NCI-H446 (cell line): ENCODE measurements at places on chromosomes 6 and 20.
A peak's percentile ranks its signal among the peaks of the same experiment; 100 is the strongest.

- DNase-seq, result no peak
Measured at GRCh38 chr6:168956141-168956838, 297.4 kb downstream of the THBS2 start.

GRCh38 chr6:17268114-17268513 lies 13.0 kb upstream of the RBM24 start:
- DNase-seq, result no peak

- no peak for DNase-seq
Measured at GRCh38 chr6:168455847-168456530, 15.0 kb downstream of the SMOC2 start.

- DNase-seq, result no peak
Measured at GRCh38 chr20:17262786-17263185, 35.9 kb downstream of the PCSK2 start.

DNA sequence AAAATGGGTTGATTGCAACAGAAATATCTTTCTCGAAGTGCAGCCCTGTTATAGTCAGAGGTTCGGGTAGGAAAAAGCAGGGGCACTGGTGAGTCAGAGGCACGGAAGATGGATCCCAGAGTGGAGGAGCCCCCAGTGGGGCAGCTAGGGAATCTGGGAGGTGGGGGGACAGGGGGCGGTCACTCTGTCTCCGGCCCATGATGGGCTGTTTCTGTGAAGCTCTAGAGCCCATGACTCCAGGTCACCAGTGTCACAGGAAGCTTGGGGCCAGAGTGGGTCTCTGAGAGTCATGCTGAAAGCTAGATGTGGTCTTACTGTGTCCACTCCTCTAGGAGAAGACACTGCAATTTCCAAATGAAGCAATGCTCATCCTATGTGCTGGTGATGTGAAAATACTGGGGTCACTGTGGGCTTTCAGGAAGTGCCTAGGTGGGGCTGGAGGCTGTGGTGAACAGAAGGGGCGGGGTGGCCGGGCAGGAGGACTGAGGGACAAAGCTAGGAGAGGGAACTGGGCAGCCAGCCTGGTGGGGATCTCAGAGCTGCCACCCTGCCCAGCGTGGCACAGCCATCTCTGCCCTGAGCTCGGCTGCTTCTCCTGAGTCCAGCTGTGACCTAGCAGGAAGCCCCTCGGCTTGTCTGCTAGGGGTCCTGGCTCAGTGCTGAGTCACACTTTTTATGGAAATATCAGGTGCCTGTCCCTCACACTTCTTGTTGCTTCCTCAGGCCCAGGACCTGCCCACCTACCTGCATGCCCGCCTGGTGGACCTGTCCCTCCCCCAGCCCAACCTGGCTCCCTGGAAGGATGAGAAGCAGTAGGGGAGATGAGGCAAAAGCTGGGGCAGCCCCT lies 54.2 kb downstream of the IRF4 start:
- DNase-seq, result no peak

- no peak for DNase-seq
Measured at GRCh38 chr6:108363889-108364313, 69.0 kb downstream of the AFG1L start.

- no peak for DNase-seq
Measured at GRCh38 chr6:11613858-11614257, 76.3 kb downstream of the TMEM170B start.

DNA sequence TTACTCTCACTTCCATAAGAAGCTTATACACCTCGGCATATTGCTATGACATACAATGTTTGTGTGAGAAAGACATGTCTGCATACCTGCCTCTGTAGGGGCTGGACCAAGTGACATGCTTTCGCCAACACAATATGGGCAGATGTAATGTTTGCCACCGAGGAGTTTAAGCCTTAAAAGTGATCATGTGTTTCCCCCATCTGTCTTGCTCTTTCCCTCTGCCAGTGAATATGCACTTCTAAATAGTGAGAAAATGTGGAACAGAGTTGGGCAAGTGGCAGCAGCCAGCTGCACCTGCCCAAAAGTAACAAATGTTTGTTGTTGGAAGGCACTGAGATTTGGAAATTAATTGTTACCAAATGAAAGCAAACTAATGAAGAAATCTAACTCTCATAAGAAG lies 274.8 kb upstream of the BTBD3 start:
- no peak for DNase-seq

DNA sequence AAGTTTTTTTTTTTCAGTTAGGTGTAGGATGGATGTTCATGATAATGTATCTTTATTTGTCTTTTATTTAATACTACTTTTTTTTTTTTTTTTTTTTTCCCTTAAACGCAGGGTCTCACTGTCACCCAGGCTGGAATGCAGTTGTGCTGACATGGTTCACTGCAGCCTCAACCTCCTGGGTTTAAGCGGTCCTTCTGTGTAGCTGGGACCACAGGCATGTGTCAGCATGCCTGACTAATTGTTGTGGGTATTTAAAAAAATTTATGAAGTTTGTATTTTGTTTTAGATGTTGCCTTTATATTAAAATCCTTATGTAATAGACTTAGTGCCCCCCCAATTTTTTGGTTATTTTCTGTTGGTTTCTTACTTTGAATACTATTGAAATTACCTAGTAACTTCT lies 42.6 kb downstream of the NCOA3 start:
- no peak for DNase-seq

DNA sequence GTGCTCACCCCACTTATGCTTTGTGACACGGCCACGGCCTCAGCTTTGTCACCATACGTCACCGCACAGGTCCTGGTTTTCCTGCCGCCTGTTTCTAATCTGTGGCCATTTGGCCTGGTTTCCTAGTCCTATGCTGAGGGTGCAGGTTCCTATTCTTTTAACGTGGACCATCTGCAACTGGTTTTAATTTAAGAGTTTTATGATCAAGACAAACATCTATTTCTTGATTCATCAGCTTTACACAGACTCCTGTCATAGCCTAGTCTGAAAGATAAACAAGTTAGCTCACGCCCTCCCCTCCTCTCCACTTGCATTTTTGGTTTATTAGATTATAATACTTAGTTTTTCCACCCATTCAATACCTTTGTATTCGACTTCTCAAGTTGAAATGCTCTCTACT lies 97.5 kb upstream of the RPS6KA2 start:
- no peak for DNase-seq

- DNase-seq, result no peak
Measured at GRCh38 chr20:19070026-19070425, 142.4 kb upstream of the SLC24A3 start.

GRCh38 chr6:55981660-55982059 lies 106.3 kb upstream of the BMP5 start:
- no peak for DNase-seq

DNA sequence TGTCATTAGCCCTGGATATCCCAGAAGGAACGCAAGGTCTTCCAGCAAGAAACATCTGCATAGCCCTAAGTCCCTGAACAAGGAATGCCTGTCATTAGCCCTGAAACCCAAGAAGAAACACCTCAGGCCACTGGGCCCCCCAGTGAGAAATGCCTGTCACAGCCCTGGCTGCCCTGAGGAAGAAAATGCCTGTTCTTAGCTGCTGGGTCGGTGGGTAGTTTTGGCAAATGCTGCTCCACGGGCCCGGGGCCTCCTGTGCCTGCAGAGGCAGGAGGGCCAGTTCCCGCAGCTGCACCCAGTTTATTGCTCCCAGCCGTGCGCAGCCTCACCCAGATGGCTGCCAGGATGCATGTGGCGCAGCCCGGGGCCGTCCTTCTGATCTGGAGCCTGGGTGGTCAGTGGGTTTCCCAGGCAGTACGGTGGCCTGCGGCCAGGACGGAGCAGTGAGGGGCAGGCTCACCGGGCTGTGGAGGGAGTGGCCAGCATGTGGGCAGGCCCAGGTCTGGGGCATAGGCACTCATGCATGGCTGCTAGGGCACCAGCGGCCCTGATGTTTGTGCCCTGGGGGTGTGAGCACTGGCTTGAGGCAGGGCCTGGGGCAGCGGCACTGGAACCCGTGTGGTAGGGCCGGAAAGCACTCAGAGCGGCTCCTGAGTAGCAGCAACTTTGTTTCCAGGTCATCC lies 219.0 kb downstream of the ERMARD start:
- DNase-seq, result no peak

DNA sequence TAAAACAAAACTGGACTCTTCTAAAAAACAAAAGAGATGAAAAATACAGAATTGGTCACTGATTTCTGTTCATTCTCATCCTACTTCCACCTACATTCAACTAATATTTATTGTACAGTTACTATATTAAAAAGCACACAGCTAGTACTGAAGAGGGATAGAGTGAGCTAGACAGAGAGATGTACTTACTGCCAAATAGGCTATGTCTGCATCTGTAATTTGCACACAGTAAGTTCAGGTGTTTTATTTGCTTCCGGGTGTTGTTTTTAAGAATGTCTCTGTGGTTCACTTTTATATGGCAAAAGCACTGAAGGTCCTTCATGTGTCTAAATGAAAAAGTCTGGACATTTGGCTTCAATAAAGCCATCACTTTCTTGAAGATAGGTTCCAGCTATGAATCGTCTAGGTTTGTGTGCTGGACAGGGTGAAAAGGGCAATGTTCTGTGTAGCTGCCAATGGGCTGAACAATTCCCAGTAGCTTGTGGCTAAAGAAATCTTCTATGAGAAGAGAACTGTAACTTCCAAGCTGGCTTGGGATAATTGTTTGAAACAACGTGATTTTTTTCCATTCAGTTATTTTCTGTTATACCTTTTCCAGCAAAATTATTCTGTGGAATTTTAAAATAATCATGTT lies 47.3 kb downstream of the EPB41L2 start:
- no peak for DNase-seq

DNA sequence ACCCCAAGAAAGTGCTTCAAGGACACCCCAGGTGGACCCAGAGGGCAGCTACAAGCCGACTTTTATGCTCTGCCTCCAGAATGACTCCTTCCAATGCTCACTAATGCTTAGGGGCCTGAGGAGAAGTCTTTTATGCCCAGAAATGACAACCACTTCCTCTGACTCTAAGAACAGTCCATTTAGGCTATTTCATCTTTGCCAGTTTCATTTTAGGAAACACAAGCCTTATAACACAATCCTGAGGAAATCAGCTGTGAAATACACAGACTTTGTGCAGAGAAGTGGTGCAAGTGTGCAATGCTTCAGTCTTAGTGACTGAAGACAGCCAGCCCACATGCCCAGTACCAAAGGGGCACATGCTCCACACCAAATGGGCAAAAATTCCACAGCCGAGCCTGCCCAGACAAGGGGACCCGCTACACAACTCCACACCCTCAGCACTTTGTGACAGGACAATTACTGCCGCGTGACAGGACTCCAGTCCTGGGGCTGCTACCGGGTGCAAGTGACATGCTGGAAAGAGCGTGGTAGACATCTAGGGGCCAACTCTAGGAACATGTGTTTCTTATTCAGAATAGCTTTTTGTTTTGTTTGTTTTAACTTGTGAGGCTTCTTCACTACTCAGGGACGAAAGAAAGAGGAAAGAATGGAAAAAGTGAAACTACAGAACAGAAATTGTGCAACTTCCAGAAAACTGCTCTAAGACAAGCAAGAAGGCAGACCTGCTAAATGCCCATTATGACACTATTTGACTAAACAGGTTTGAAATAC lies 28.2 kb upstream of the PLAGL1 start:
- no peak for DNase-seq

DNA sequence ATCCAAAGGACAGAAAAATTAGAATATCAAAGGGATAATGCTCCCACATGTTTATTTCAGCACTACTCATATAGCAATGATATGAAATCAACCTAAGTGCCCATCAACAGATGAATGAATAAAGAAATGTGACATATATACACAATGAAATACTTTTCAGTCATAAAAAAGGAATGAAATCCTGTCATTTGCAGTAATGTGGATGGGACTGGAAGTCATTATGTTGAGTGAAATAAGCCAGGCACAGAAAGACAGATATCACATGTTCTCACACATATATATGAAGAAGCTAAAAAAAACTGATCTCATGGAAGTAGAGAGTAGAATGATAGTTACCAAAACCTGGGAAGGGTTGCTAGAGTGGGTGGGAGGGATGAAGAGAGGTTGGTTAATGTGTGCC lies 135.7 kb downstream of the IBTK start:
- DNase-seq, result no peak

- DNase-seq, result no peak
Measured at GRCh38 chr6:170004585-170005210, 253.3 kb downstream of the ERMARD start.

DNA sequence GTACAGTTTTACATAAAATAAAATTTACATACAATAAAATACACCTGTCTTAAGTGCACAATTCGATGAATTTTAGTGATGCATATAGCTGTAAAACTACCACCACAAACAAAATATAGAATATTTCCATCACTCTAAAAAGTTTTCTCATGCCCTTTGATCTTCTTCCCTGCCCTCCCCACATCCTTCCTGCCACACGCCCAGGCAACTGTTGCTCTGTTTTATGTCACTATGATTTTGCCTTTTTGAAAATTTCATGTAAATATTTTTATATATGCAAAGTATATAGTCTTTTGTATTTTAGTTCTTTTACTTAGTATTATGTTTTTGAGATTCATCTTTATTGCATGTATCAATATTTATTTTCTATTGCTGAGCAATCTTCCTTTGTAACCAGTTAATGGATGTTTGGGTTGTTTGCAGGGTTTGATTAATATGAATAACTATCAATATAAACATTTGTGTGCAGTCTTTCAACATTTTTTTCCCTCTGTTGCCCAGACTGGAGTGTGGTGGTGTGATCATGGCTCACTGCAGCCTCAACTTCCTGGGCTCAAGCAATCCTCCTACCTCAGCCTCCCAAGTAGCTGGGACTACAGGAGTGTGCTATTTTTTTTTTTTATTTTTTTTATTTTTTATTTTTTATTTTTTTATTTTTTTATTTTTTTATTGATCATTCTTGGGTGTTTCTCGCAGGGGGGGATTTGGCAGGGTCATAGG lies 23.8 kb upstream of the SAMHD1 start:
- DNase-seq, result no peak

DNA sequence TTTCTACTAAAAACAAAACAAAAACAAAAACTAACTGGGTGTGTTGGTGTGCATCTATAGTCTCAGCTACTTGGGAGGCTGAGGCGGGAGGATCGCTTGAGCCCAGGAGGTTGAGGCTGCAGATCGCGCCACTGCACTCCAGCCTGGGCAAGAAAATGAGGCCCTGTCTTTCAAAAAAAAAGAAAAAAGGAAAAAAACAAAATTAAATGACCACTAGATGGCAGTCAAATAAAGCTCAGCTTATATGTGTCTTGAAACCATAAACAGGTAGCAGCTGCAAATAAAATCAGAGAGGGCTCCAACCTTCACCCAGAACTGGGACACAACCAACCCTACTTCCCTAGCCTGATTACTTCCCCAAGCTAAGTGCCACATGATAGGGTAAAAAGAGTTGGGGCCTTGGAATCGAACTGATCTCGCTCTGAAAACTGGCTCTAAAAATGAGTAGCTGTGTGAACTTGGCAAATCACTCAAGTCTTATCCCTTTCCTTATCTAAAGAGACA lies 67.1 kb upstream of the ADGRF4 start:
- DNase-seq, result peak; percentile 81
